HuH-7.5 (cell line): ENCODE measurements at places on chromosomes 7 and 10.

GRCh38 chr7:107115114-107115513, 53.7 kb upstream of the HBP1 start:
- no peak for DNase-seq

DNA sequence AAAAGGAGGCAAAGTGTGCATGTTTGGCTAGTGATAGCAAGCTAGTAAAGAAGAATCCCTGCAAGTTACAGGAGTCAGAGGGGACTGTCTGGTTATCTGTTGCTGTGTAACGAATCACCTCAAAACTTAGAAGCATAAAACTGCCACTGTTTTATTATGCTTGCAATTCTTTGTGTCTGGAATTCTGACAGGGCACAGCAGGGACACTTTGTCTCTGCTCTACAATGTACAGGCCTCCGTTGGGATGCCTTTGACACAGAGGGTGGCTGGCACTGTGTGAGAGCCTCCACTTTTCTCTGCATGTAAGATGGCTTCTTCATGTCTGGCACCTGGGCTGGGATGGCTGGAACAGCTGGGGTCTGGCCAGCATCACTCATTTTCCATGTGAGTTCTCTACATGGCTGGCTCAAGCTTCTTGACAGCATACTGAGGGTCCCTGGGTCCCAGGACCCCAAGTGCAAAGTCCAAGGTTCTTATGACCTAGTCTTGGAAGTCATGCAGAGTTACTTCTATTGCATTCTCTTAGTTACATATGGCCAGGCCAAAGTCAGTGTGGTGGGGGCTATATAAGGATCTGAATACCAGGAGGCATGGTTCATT, 276.9 kb downstream of the RPS24 start:
- DNase-seq: no peak

GRCh38 chr10:72612203-72612826, 13.6 kb downstream of the MICU1 start:
- DNase-seq: no peak

GRCh38 chr7:38054199-38054598, 123.8 kb upstream of the STARD3NL start:
- no peak for DNase-seq

DNA sequence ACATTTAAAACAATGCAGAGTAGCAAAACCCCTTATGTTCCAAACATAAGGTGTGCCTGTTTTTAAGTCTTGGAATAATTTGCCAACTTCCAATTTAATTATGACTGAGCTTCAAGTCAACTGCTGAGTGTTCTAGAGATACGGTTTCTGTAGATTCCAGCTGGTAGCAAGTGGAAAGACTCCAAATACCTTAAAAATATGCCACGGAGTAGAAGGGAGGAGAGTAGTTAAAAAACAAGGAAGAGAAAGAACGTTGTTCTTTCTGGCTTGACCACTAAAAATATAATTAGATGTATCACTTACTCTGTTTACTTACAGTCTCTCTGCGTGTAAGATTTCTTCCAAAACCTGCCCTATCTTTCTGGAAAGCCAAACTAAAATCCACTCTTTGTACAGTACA, 24.5 kb upstream of the ABLIM1 start:
- no peak for DNase-seq

- DNase-seq: no peak
Observed at GRCh38 chr7:137891016-137891655, 44.4 kb upstream of the DGKI start.

- no peak for DNase-seq
Observed at GRCh38 chr7:32062150-32062549, 8.1 kb downstream of the PDE1C start.

- no peak for DNase-seq
Observed at GRCh38 chr7:127905491-127906330, 125.5 kb downstream of the LRRC4 start.

- no peak for DNase-seq
Observed at GRCh38 chr7:96337519-96337918, 15.6 kb upstream of the SLC25A13 start.
